ENCODE measurements at places on chromosomes 3 and 15. TPM values are rescaled to one million over a fixed set of nuclear protein-coding genes. Genes with fewer than 3 reads are reported as not detected.

CCR9 gene
- total RNA-seq = not detected

DNA sequence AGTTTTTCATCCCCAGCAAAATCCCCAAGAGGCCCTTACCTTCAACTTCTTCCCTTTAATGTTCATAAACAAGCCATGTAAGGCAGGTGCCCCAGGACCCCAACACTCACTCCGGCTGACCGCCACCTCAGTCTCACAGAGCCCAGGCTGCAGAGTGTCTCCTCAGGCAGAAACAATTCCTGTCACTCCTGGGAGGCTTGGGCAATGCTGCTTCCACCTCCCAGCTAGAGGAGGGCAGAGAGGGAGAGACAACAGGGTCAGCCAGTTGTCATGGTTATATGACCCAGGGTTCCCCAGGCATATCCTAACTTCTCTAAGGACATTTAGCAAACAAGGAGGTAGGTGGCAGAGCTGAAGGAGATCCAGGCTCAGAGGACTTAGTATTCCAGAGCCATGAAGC lies at the start of gene PLIN1:
PLIN1 (minus strand) TSS at position 156 of the 400 bp plus-strand sequence. CDS start 1,878 bp downstream, outside the sequence.
- DNase-seq = no peak

RFTN1 gene
- total RNA-seq = 22.9 TPM

DNA sequence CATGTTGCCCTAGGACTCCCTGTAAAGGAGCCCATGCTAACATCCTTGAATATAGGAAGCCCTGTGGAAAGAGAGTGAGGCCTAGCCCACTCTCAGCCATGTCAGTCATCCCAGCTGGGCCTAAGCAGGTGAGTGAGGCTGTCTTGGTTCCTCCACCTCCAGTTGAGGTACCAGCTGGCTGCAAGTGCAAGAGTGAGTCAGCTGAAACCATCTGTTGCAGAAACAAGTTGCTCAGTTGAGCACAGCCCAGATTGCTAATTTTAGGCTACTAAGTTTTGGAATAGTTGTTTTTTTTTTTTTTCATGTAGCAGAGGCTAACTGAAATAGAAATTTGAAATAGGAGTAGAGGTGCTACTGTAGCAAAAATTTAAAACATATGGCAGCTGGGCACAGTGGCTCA lies 43.7 kb upstream of the ADPGK start:
- DNase-seq = no peak

DNA sequence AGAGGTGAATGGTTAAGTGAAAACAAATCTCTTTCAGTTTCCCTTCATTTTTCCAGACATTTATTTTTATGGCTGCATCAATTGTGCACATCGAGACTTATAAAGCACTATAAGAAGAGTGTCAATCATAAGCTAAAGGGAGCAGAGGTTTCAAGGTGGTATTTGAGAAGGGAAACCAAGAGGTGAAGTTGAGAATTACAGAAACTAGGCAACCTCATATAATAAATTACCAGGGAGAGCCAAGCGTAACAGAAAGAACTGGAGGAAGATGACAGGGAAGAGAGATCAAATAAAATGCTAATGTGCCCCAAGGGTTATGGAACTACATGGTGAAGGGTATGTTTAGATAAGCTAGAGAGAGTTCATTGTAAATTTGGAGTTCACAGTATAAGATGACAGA lies 6.3 kb upstream of the CCDC54 start:
- no peak for DNase-seq

CCDC191 gene
- 0.79 TPM for total RNA-seq

SLC9C1 gene
- total RNA-seq = under 0.01 TPM

DNA sequence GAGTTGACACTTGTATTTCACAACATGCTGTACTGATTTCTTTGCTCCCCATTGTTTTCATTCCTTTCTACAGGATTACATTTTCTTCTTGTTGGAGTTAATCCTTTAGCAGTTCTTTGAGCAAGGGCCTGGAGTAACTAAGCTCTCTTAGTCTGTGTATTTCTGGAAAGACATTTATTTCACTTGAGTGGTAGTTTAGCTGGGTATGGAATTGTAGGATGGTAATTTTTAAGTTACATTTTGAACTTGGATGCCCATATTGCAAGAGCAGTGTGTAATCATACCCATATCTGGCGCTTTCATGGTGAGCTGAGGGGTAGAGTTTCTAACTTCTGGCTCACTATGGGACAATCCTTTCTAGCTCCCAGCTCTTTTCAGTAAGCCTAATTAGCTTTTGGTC lies 74.6 kb downstream of the SLC6A11 start:
- DNase-seq = no peak

PLSCR1 gene
- 70.4 TPM for total RNA-seq
